ENCODE measurements at places on chromosomes 2 and 18.
A peak's percentile ranks its signal among the peaks of the same experiment; 100 is the strongest.

DNA sequence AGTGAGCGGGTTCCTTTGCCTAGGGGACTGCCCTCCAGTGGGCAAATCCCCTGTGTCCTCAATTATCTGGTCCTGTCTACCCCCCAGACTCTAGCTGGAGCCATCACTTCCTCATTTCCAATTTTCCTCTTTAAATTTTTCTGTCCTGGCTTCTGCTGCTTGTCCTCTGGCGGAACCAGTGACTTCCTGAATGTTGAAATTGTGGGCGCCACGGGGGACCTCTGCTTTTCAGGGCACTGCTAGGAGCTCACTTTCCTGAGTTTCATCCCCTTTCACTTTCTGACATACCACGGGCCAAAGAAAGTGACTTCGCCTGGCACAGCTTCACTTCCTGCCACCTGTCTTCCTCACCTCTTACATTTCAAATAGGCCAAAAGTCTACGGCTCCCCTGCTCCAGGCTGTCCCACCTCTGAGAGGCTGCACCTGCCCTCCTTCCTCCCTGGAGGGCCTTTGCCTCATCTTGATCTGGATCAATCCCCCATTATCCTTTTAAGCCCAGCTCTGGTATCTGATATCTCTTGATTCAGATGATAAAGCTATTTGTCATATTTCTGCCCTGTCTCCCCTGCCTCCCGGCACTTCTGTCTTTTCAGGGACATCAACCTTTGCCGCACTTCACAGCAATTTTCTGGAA lies 1.4 kb upstream of the MARCO start:
- no peak for DNase-seq

DNA sequence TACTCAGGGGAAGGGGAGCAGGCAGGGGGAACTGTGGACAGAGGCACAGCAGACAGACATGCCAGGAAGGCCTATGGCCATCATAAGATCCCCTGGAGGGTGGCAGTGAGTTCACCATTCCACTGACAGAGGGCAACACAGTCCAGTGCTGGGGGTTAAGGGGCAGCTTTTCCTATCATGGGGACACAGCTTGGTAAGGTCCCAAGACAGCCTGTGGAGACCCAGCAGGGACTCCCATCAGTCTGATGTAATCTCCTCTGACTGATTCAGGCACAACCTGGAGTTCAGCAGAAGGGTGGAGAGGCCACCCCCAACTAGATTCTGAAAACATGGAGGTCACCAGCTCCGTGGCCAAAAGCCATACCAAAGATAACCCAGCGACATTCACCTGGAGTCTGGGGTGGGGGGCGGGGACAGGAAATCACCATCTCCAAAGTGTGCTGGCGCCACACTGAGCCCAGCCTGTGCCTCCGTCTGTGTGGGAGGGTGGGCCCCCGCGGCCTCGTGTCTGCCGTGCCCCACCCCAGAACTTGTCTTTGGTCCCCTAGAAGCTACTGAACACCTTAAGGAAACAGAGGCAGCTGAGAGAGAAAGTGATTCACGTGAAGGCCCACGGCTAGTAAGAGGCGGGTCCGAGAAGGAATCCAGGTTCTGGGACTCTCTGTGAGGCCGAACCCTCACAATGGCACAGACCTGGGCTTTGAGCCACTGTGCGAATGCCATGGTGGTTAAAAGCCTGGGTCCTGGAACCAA lies 28.6 kb downstream of the DNMT3A start:
- no peak for DNase-seq

DNA sequence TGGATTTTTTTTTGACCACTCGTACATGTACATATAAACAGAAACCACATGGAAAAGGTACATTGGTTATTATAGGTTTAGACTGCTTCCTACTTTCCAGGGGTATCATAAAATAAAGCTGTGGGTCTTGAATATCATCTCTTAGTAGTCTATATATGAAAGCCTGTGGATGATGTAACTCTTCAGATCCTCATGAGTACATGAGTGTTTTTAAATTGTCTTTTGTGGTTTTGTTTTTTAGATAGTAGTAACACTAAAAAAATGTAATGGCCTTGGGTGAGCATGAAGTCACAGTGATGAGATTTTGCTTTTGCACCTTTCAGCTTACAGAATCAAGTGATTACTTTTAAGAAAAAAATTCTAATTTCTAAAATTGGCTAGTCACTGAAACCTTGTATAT lies 80.2 kb downstream of the RAB3GAP1 start:
- DNase-seq: no peak

- no peak for DNase-seq
Measured at GRCh38 chr2:88236666-88237065, 66.5 kb downstream of the THNSL2 start.

DNA sequence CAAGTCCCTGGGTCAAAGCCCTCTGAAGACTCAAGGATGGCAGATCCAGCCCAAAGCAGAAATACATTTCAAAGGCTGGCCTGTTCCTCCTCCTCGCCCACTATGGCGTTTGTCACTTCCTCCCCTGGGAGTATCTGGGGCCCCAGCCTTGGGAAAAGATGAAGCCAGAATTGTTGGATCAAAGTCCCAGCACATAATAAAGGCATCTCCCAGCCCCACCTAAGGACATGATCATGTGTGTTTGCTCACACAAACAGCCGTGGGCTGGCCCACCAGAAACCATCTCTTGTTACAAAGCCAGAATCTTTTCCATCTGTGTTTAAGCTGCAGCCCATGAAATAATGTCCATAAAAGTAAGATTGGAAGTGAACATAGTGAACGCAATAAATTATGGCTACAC lies 50.1 kb upstream of the HAAO start:
- no peak for DNase-seq

- peak; percentile 22 for DNase-seq
Measured at GRCh38 chr2:200585730-200586643, at the start of gene AOX1. Gene AOX1, plus strand, starts transcription at chr2:200586014. Its CDS starts 95 bp downstream, at chr2:200586109.

- no peak for DNase-seq
Measured at GRCh38 chr2:33321236-33321771, 155.1 kb upstream of the RASGRP3 start.

DNA sequence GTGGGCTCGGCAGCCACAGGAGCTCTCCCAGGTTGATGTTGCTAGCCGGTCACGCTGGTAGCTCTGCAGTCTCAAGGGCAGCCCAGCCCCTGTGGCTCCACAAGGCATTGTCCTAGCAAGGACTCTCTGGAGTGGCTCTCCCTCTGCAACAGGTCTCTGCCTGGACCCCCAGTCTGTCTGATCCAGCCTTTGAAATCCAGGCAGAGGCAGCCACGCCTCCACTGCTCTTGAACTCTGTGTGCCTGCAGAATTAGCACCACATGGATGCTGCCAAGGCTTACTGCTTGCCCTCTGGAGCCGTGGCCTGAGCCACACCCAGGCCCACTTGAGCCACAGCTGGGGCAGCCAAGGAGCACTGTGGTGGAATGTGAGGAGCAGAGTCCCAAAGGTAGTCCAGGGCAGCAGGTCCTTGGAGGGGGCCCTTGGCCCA lies 43.0 kb upstream of the FAHD2A start:
- no peak for DNase-seq

- DNase-seq: no peak
Measured at GRCh38 chr18:56869189-56869777, 218.1 kb downstream of the WDR7 start.

DNA sequence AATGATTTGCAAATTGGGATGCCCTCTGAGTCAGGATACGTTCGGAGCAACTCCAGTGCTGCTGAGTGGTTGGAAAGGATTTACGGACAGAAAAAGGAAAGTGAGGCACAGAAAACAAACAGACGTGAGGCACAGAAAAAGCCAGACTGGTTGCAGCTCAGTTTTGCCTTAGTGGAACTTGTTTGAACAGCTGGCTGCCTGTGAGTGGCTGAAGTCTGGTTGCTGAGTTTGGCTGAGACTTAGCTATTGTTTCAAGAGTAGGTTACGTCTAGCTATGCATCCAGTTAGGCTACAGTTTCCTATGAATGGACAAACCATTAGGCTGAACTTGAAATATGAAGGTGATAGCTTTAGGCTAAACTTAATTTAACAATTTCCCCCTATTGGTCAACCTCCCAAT lies 256.6 kb downstream of the VAPA start:
- DNase-seq: no peak

DNA sequence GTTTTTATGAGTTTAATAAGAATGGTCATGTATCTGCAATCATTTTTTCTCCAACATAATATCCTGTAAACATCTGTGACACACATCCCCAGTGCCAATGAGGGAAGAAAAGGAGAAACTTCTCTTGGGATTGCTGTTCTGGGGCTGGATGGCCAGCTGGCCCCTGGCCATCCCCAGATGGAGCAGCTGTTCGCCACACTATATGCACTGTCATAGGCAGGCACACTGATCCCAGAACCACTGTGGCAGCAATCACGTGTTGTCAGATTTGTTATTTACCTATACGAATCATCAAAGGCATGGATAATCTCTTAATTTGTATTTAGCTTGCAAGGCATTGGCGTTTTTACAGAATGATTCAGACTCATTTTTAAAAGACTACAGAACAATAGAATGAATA lies 167.6 kb upstream of the ACAA2 start:
- DNase-seq: no peak

GRCh38 chr2:30631051-30631671 lies 176.1 kb downstream of the CAPN13 start:
- DNase-seq: no peak

DNA sequence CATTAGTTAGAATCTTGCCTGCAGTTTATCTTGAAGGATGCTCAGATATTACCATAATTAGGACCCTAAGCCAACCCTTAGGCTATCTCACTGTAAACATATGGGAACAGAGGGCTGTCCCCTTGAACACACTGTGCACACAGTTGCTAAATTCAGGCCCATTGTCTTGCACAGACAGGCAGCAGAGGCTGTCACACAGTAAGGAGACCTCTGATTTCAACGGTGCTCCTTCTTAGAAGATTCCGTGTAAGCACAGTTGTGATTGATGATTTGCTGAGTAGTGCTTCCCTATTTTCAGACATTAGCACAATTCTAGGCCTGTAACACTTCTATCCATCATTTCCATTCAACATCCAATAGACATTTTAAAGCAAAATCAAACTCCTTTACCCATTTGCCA lies 108.0 kb downstream of the RNF152 start:
- no peak for DNase-seq

GRCh38 chr2:63680455-63680854 lies 91.7 kb downstream of the MDH1 start:
- no peak for DNase-seq

GRCh38 chr18:79801641-79802040 lies 3.9 kb downstream of the KCNG2 start:
- no peak for DNase-seq

DNA sequence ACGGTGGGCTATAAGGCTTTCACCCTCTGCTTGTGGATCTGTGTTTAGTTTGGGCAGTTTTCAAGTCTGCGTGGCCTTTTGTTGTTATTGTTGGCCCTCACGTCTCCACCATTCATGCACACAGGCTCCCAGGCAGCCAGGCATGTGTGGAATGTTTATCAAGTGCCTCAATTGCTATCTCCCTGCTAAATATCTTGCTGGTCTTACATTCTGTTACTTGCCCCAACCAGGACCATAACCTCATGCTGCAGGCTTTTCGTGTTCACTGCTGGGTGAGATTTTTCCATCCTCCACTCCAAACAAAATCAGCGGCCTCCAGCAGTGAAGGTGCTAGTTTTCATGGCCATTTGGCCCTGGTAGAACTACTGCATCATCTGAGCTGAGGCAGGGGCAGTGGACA lies 63.0 kb upstream of the DSC1 start:
- DNase-seq: no peak

GRCh38 chr2:174617718-174618117 lies 20.1 kb upstream of the WIPF1 start:
- no peak for DNase-seq

- no peak for DNase-seq
Measured at GRCh38 chr18:41621177-41621576, 333.9 kb upstream of the PIK3C3 start.

- no peak for DNase-seq
Measured at GRCh38 chr2:100639588-100640390, 77.0 kb downstream of the PDCL3 start.

GRCh38 chr2:191218292-191218898 lies 26.8 kb upstream of the MYO1B start:
- no peak for DNase-seq

DNA sequence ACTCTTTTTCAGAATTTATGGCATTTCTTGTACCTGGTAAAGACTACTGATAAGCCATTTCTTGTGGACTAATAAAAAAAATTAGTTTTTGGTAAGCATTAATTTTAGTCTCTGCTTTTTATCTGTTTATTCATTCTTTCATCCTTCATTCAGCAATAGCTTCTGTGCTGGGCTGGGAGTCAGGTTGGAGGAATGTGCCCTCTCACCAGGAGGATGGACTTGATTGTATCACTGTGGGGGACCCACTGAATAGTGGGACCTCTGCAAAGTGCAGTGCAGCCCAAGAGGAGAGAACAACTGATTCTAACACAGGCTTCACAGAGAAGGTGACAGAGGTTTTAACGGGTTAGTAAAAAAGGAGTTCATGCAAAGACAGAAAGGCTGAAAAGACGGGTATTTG lies 39.1 kb downstream of the CDC42EP3 start:
- DNase-seq: no peak

DNA sequence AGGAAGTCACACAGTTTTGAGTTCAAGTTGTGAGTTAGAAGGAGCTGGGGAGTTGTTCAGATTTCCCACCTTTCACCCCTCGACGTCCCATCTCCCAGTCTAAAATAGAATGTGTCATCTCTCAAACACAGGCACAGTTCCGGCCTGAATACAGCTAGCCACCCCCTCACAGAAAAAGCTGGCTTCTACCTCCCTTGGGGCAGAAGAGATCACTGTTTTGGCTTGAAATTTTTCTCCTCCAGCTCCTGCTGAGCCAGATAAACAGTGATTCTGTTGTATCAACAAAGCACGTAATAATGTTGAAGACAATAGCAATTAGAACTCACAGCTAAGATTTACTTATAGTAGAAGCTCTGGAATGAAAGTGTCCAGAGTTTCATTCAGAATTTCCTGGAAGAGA lies 74.7 kb downstream of the KIAA2012 start:
- DNase-seq: no peak

GRCh38 chr2:28271231-28271918 lies 121.3 kb upstream of the FOSL2 start:
- no peak for DNase-seq

- DNase-seq: no peak
Measured at GRCh38 chr18:5180254-5180653, 16.8 kb downstream of the AKAIN1 start.

GRCh38 chr2:41779888-41780287 lies 267.9 kb upstream of the PKDCC start:
- DNase-seq: no peak

DNA sequence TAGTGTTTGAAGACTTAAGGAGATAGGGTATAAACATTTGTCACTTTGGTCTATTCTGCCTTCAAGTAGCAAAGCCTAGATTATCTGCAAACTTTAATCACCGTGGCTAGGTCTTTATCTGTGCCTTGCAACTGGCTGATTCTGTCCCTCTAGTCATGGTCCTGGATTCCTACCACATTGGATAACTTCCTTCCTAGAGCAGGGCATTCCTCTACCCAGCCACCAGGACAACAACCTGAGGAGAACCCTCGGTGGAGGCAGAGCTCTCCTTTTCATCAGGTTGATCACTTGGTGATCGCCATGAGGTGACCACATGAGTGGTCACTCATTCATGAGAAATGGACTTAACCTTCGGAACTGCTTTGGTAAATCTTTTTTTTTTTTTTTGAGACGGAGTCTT lies 25.3 kb upstream of the PTPRM start:
- no peak for DNase-seq

- DNase-seq: no peak
Measured at GRCh38 chr2:188151670-188152069, 140.0 kb upstream of the GULP1 start.

GRCh38 chr2:44055229-44055628 lies 59.4 kb upstream of the LRPPRC start:
- no peak for DNase-seq

- no peak for DNase-seq
Measured at GRCh38 chr2:160205505-160205904, 5.4 kb upstream of the ITGB6 start.

GRCh38 chr2:240952496-240953246 lies 45.7 kb upstream of the SNED1 start:
- DNase-seq: no peak

Measured in activated B cell treated with CpG ODN at 0.5 μM for 24 hours (primary cell).